ENCODE measurements at places on chromosomes 4 and X. TPM values are rescaled to one million over a fixed set of nuclear protein-coding genes. Genes with fewer than 3 reads are reported as not detected.

ABCG2 gene
- total RNA-seq, result 0.28 TPM

CDKN2AIP gene
- 48.0 TPM for total RNA-seq

PDZD4 gene
- total RNA-seq, result 5.0 TPM

SPATA18 gene
- total RNA-seq, result 0.24 TPM

GNRHR gene
- not detected for total RNA-seq

SCML2 gene
- 3.0 TPM for total RNA-seq

GALNT7 gene
- 12.8 TPM for total RNA-seq

SPIN4 gene
- total RNA-seq, result 5.4 TPM

PAGE2B gene
- 1.1 TPM for total RNA-seq

DDX3X gene
- total RNA-seq, result 251 TPM

QRFPR gene
- total RNA-seq, result not detected

CLGN gene
- total RNA-seq, result 0.17 TPM

DNA sequence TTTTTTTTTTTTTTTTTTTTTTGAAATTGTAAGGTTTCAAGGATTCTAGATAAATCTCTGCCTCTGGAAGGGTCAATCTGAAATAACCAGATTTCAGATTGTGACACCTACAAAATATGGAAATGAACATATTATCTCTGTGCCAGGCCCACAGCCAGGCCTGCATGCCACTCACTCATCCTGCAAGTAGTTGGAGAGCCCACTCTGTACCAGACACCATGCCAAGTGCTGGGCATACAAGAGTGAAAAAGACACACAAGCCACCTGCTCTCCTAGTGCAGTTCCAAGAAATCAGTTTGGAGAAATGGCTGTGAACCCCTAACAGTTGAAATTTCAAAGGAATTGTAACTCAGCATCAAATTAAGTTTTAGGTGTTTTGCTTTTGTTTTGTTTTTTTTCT, 145.9 kb upstream of the NOCT start:
- no peak for DNase-seq

DNA sequence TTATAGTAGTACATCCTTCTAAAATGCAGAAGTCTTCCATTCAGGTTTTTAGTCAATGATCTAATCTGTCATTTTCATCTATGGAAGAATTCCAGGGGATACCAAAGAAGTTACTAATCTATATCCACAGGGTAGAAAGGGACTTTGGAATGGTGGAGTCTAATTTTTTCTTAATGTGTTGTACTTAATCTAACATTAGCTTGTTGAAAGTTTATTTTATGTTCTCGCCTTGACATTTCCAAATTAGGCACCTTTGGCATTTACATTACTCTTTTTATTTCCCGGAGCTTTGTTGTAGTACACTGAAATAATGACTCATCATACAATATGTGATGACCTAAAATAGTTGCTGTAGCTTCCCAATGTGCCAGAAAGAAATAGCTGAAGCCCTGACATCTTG, 91.5 kb downstream of the HTR2C start:
- DNase-seq, result no peak

GRCh38 chr4:181173046-181173445, 1070.2 kb upstream of the TENM3 start:
- no peak for DNase-seq

GRCh38 chr4:66837279-66837922, 707.9 kb downstream of the CENPC start:
- DNase-seq, result no peak

GRCh38 chr4:10171055-10171454, 54.5 kb upstream of the WDR1 start:
- no peak for DNase-seq

DNA sequence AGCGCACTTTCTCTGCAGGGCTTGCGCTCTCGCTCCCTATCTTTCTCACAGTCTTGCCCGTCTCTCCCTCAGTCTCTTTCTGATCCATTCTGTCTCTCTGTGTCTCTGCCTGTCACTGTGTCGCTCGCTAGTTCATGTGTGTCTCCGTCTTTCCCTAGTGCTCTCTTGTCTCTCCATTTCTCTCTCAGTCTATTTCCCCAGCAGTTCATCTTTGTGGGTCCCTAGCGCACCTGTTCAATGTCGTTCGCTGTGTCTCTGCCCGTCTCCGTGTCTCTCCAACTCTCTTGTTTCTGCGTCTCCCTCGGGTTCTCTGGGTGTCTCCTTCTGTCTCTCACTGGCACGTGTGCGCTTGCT, 1.5 kb downstream of the GPR101 start:
- DNase-seq, result no peak

DNA sequence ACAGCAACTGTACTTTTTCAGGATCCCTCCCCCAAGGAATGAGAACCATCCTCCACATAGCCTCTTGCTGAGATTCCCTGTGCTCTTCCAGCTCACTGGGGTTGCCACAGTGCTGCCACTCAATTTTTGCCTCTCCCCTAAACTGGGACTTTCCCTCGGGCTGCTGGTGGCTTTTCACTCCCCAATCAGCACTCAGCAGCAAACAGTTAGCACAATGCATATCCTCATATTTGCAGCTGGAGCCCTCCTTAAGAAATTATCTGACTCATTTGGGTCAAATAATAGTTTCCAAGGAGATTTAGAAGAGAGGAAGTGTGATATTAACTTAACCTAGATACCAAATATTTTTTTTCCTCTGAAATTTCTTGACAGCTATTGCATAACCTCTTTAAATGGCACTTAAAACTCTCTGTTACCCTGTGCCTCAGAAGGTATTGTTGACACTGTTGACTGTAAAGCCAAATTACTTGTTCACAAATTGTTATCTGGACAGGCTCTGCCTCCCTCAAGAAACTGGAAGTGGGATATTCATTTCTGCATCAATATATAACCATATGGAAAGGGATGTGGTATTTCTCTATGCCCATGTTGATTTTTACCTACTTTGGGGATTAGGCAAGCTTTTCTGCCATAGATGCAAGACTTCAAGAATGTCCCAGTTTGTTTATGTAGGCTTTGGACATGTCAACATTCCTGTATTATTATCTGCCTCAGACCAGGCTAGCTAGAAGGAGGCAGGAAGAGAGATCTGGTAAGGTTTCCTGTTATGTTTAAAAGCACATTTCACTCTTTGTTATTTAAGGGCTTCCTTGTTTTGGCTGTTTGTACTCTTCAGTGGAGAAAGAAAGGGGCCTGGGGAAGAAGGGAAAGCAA, 58.0 kb downstream of the SEPTIN11 start:
- DNase-seq, result no peak

GRCh38 chrX:270848-271367, 10.3 kb upstream of the PLCXD1 start:
- DNase-seq, result no peak

- DNase-seq, result peak; percentile 67
Measured at GRCh38 chrX:71533851-71534561, 1.1 kb downstream of the OGT start.

- no peak for DNase-seq
Measured at GRCh38 chr4:41290479-41290878, 33.8 kb downstream of the UCHL1 start.

DNA sequence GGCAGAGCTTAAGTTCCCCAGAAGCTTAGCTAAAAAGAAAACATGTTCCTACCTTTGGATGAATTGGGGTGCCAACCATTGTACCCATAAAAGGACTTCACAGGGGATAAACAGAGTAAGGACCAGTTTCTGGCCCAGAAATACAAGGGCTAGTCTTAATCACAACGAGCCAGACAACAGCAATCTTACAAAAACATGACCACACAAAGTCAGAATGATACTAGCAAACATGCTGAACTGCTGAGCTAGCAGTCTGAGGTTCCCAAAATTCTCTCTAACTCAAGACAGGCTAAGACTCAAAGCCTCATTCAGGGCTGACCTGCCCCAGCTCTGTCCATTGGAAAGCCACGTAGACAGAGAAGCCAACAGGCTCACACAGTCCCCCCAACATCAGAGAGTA, 40.3 kb downstream of the ATP11C start:
- no peak for DNase-seq

DNA sequence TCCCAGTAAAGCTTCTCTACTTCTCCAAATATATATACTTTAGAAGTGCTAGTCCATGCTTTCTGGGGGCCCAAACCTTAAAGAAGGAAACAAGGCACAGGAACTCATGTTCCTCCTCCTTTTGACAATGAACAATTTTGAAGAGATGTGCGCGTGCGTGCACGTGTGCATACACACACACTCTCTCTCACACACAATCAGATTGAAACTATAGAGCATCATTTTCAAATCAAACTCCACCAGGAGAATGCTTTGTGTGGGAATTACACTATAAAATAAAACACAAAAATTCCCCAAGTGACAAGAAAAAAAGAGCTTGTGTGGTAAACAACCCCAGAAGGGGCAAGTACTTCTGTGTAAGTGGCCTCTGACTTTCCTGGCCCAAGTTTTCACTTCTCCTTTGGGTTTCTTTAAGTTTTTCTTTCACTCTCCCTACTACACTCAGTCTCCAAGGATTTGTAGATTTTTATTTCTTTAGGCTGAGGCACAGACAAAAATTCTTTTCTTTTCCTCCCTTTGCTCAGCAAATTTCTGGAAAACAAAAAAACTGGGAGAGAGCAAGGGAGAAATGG, 46.6 kb upstream of the SHISA3 start:
- no peak for DNase-seq

- DNase-seq, result no peak
Measured at GRCh38 chrX:110462957-110463356, 104.3 kb downstream of the RTL9 start.

- no peak for DNase-seq
Measured at GRCh38 chrX:19372547-19373331, 29.0 kb downstream of the PDHA1 start.

GRCh38 chr4:53905941-53906377, 158.4 kb downstream of the CHIC2 start:
- DNase-seq, result no peak

GRCh38 chrX:134933911-134934310, 56.9 kb upstream of the SMIM10 start:
- DNase-seq, result no peak

DNA sequence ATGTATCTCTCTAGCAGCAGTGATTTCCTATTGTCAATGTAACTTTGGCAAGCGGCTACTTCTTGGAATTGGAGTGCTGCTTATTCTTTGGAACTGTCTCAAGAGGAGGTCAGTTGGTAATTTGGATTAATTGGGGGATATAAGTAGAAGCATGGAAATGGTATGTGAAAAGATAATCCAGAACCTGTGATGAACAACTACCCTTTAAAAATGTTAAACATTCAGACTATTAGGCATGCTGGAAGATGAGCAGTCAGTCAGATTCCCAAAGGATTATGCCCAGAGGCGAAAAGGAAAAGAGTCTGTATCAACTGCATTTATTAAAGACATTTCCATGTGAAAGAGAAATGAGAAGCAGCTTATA, 62.5 kb downstream of the SEC24D start:
- DNase-seq, result no peak

DNA sequence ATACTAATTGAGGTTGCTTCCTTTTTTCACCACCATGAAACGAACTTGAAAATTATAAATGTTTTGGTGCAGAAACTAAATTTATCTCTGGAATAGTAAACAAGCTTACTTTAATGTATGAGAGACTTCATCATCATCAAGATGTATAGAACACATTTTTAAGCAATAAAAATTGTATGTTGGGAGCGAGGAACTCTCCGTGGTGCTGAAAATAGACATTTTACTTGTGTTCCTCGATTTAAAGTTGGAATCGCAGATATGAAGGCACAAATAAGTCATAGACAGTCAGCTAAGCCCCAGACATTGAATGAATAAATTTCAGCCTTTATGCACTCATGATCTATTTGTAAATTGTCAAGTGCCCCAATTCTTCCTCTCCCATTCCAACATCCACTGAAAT, 310.7 kb downstream of the STK32B start:
- no peak for DNase-seq

- no peak for DNase-seq
Measured at GRCh38 chrX:115911967-115912366, 258.6 kb upstream of the AGTR2 start.

- no peak for DNase-seq
Measured at GRCh38 chrX:115333446-115333845, 43.9 kb downstream of the LUZP4 start.

- no peak for DNase-seq
Measured at GRCh38 chr4:48792348-48793006, 12.4 kb upstream of the FRYL start.

DNA sequence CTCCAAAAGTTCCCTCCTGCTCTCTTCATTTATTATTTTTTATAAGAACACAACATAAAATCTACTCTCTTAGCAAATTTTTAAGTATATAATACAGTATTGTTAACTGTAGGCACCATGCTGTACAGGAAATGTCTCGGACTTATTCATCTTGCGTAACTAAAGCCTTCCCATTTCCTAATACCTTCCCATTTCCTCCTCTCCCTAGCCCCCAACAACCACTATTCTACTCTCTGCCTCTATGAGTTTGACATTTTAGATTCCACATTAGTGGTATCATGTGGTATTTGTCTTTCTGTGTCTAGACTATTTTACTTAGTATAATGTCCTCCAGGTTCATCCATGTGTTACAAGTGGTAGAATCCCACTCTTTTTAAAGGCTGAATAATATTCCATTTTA, 15.8 kb upstream of the SYTL4 start:
- DNase-seq, result no peak

GRCh38 chr4:146443525-146443924, 78.2 kb downstream of the SLC10A7 start:
- DNase-seq, result no peak

- peak; percentile 12 for DNase-seq
Measured at GRCh38 chrX:74372272-74372671, 49.0 kb upstream of the SLC16A2 start.

DNA sequence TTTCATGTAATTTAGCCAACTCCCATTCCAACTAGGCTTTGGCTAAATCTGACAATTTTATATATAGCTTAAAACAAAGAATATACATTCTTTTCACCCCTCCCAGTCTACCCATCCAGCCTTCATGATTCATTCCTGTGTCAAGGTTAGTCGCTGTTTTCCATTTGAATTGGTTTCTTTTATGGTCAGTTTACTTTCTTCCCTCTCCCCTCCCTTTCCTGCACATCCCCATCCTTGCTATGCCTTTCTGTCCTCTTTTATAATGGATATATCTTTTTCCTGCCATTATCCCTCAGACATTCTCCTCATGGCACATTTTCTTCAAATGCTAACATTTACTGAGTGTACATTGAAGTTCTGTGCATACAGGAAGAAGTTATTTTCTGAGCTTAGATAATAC, 4.7 kb downstream of the ZXDB start:
- DNase-seq, result no peak

- DNase-seq, result no peak
Measured at GRCh38 chr4:71498002-71498401, 159.2 kb downstream of the SLC4A4 start.

GRCh38 chr4:129603241-129603931, 507.4 kb downstream of the C4orf33 start:
- no peak for DNase-seq

DNA sequence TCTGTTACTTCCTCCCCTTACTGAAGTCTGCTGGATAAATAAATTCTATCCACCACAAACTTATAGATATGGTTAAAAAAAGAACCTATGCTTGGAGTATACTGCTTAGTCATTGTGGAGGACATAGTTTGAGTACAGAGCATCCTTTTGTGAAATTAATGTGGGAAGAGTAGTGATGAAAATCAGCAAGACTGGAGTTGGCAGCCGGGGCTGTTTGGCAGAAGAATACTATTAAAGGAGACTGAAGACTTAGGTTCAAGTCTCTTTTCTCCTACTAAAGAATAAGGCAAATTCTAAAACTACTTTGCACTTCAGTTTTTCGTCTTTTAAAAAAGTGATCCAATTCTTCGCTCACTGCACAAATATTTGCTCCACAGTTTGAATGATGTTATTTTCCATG, 326.6 kb upstream of the ATOH1 start:
- DNase-seq, result no peak

Measured in activated T-cell treated with anti-CD3 and anti-CD28 coated beads, Interleukin-2, amount 50 U/mL, for 72 hours (primary cell).